GM06990 (cell line): ENCODE measurements at places on chromosomes 4 and X.

DNA sequence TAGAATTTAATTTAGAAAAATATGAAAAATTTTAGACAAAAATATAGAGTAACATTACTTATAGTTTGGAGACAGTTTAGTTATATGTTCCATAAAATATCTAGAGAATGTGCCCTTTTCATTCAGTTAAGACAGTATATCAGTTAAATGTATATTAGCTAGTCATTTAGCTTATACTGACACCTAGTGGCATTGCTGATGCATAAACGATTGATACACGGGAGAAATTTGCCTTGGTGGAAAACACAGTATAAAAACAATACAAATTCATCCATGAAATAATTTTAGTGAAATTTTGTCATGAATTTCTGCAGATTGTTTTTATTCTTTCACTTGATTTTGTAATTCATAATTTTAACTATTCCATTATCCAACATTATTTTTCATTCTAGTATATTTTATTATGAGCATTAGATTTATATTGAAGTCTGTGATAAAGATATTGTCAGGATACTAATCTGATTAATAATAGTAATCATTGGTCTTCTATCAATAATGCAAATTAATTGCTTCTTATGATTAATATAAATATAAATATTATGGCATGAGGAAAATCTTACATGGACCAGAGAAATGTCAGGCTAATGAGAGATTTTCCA, 219.0 kb downstream of the TLL1 start:
- DNase-seq, result peak; percentile 2

DNA sequence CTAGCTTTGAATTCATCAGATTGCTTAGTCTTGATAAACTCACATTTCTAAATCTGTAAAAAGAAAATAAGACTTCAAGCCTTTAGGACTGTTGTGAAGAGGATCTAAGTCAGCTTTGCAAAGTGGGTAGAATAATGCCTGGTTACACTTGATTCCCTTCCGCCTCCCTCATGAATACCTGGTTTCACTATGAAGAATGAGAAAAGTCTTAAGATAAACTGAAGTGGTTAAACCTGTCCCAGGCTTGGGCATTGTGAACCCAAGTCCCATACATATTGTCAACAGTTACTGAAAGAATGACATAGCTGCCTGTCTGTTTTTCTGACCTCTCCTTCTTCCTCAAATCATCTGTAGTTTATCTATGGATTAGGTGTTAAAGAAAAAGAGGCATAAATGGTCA, 16.7 kb upstream of the GBA3 start:
- DNase-seq, result no peak

DNA sequence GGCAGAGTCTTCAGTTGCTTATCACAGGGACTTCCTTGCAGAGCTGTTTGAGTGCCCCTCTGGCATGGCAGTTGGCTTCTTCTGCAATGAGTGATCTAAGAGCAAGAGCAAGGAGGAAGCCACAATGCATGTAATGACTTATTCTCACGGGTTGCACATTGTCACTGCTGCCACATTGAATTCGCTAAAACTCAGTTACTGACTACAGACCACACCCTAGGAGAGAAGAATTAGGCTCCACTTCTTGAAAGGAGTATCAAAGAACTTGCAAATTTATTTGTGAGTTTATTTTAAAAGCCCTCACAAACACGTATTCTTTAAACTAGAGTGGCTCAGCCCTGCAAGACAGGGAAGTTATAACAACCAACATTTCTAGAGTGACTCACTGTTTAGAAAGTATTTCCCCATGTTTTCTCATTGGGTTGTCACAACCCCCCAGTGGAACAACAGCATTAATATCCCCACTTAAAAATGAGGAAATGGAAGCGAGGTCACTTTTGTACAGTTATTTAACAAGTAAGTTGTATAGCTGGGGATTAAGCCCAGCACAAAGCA, 32.4 kb upstream of the RBPJ start:
- peak; percentile 60 for DNase-seq

GRCh38 chr4:88879991-88880390, 177.0 kb downstream of the FAM13A start:
- DNase-seq, result no peak

- DNase-seq, result no peak
Observed at GRCh38 chr4:89751416-89751815, 85.5 kb downstream of the SNCA start.

DNA sequence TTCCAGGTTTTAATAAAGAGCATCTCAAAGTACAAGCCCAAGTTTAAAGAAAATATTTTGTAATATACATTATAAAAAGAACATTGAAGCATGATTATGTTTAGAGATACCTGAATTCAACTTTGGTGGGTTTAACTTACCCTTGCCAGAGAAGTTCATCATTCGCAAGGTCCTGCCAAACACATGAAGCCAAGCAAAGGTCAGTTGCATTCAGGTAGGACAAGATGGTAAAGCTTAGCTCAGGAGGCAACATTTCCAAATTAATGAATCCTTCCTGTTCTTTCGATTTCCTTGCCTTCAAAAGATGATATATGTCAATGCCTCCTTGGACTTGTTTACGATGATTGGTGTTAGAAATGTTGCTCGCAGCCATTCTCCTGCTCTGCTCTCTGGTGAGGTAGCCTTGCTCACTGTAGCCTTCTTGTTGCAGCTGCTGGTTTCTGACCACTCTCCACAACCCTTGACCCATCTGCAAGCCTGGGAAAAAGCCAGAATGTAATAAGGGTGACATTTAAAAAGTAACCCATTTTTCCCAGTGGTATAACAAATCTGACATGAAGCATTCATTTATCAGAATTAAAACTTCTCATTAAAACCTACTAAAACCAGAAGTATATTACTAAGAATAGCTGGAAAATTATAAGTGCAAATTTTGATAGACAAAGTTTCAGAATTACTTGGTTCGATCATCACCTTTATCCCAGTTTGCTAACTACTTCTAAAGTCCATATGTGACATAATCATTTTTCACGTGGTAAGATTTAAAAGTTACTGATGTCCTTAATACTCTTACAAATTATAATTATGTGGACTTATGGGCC, 20.6 kb downstream of the FBXO8 start:
- DNase-seq, result no peak

GRCh38 chr4:108270466-108271450, 102.0 kb upstream of the LEF1 start:
- no peak for DNase-seq

- no peak for DNase-seq
Observed at GRCh38 chr4:52096048-52096447, 44.9 kb downstream of the SPATA18 start.

- no peak for DNase-seq
Observed at GRCh38 chr4:54526560-54526959, 131.2 kb upstream of the KIT start.

DNA sequence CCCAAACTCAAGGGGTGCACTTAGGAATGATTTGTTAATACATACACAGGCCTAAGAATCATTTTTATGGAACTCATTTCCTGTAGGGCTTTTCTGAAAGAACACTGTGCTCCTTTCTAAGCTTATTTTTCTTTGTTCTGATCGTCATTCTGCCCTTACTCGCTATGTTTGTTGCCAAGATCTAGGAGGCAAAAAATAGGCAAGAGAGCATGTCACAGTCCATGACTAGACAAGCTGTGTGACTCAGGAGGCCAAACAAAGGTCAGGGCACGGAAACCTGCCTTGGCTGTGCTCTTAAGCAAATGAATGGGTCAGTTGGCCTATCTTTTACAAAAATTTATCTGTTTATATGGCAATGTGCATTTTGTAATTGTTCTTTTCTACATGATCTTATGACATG, 42.5 kb upstream of the C1GALT1C1 start:
- DNase-seq, result no peak

GRCh38 chr4:137861682-137862081, 329.4 kb upstream of the PCDH18 start:
- no peak for DNase-seq

GRCh38 chrX:68870357-68870756, 41.5 kb downstream of the EFNB1 start:
- no peak for DNase-seq

- DNase-seq, result no peak
Observed at GRCh38 chrX:153303276-153304262, 18.0 kb downstream of the PNMA6F start.

DNA sequence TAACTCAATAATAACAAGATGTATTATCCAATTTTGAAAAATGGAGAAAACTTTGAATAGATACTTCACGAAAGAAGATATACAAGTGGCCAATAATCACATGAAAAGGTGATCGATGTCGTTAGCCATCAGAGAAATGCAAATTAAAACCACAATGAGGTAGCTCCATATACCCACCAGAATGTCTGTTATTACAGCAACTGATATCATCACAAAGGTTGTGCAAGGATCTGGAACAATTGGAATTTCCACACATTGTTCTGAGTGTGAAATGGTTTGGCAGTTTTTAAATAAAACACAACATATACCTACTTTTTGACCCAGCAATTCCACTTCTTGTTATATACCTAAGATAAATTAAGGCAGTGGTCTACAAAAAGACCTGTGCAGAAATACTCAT, 71.7 kb downstream of the IRS4 start:
- DNase-seq, result no peak

DNA sequence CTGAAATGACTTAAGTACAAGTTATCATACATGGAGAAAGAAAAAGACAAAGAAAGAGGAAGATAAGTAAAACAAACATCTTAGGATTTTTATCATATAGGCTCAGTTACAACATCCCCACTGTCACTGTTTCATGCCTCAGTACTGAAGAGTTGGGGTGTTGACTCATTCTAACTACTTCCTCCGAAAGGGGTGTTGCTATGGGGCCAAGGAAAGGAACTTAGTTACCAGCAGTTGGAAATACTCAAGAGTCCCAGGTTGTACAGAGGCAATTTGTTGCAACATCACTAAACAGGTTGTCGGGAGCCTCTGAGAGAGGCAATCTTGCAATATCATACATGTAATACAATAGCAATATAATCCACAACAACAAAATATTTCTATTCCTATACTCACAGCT, 1264.7 kb downstream of the PCDH7 start:
- DNase-seq, result no peak

DNA sequence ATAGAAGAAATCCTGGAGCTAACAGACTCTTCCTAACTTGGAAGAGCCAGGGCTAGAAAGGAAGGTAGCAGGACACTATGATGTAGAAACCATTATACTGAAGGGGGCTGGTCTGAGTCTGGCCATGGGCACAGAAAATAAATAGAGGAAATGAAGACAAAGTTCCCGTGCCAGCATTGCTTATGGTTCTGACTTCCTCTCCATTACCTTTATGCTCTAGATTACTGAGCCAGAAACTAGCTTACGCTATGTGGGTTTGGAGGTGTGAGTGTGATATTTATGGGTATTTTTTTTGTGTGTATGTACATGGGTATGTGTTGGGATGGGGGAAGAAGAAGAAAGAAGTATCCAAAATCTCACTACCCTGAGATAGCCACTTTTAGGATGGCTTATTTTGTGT, 148.3 kb downstream of the GLUD2 start:
- no peak for DNase-seq

- DNase-seq, result no peak
Observed at GRCh38 chr4:24105327-24106038, 215.6 kb upstream of the PPARGC1A start.

DNA sequence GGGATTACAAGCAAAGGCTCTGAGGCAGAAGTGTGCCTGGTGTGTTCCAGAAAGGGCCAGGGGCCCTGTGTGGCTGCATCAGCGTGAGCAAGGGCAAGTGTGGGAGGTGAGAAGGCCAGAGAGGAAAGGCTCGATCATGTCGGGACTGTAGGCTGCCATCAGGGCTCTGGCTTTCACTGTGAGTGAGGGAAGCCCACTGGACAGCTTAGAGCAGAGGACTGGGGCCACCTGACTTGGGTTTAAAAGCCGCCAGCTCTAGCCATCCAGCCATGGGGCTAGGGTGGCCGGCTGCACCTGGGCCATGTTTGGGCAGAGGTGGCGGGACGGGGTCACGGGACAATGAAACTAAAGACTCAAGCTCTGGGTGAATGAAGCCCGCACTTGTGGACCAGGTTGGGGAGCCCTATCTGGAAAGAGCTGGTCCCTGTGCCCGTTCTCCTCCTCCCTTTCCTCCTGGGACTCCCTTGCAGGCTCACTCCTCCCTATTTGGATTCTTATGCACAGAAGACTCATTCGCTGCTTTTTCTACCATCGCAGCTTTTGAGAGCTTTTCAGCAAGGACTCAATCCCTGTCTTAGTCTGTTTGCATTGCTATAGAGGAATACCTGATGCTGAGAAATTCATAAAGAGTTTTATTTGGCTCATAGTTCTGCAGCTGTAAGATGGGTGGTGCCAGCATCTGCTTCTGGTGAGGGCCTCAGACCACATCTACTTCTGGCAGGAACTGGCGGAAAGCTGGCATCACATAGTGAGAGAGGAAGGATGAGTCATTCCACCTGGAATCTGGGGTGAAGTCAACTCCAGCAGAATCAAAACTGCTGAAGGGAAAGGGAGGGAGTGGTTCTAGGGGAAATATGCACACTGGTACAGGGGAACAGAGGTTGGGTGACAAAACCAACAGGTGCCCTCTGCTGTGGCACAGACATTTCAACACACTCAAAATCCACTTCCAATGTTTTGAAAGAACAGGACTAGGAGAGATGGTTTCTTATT, 15.3 kb downstream of the CTAG1B start:
- DNase-seq, result no peak

DNA sequence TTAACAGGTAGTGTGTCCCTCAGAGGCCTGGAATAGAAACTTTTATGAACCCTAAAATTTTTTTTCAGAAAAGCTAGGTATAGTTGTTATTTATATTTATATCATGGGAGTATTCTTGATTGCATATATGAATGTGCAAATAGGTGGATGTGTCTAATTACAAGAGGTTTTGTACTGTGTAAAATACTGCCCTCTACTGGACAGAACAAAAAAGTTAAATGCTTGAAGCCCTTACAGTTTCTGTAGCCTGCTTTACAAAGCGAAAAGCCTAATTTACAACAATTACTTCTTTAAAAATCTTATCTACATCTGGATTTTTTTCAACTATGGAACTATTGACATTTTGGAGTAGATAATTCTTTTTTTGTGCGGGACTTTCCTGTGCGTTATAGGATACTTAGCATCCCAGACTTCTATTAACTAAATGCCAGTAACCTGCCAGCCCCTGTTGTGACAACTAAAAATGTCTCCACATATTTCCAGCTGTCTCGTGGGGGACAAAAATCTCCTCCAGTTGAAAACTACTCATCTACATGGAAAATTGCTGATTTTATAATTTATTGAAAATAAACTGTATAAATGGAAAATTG, 35.1 kb downstream of the ENPEP start:
- peak; percentile 26 for DNase-seq

- DNase-seq, result no peak
Observed at GRCh38 chr4:3530663-3531254, 1.5 kb downstream of the LRPAP1 start.

DNA sequence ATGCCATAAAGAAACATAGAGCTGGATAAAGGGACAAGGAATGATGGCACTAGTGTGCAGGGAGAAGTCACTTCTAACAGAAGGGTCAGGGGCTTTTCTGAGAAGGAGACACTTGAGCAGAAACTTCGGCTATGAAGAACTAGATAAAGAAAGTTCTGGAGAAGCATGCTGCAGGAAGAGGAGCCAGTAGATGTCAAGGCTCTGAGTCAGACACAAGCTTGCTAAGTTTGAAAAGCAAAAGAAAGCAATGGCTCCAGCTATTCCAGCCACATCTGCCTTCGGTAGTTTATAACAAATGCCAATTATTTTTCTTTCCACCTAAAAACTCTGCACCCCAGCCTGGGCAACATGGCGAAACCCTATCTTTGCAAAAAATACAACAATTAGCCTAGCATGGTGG, 7.5 kb downstream of the NUDT6 start:
- DNase-seq, result no peak

GRCh38 chr4:147822128-147822527, 90.2 kb downstream of the ARHGAP10 start:
- no peak for DNase-seq

- DNase-seq, result no peak
Observed at GRCh38 chrX:125205133-125205917, 114.3 kb upstream of the TEX13C start.
